ENCODE measurements at places on chromosomes 16 and 17.
A peak's percentile ranks its signal among the peaks of the same experiment; 100 is the strongest.

DNA sequence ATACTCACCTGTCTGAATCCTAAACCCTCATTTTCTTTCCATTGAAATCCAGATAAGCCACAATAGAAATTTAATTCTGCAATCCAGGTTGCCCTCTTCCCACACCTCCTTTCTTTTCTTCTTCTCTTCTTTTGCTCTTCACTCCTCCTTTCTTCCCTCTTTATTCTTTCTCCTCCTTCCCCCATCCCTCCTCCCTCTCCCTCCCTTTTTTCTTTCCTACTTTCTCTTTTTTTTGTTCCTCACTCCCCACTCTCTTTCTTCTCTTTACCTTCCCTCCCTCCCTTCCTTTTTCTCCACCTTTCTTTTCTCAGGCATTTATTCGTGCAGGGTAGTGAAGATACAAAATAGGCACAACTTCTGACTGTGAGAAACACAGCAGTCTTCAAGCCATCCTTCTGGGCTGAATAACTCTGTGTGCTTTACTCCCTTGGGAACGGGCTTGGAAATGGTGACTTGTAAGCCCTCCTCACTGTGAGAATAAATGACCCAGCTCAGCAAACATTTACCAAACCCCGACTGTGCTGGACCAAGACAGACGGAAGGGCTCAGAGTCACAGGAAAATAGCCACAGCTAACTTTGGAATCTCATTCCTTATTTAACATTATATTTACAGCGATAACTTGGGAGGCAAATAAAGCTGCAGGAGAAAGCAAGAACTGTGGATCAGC, 140.8 kb downstream of the HAPSTR1 start:
- DNase-seq = no peak

- no peak for DNase-seq
Measured at GRCh38 chr17:68169840-68170239, 78.0 kb upstream of the AMZ2 start.

GRCh38 chr17:79813297-79814126, 16.6 kb upstream of the CBX8 start:
- no peak for DNase-seq

- peak; percentile 81 for DNase-seq
Measured at GRCh38 chr16:53085369-53085843, 30.6 kb downstream of the CHD9 start.

DNA sequence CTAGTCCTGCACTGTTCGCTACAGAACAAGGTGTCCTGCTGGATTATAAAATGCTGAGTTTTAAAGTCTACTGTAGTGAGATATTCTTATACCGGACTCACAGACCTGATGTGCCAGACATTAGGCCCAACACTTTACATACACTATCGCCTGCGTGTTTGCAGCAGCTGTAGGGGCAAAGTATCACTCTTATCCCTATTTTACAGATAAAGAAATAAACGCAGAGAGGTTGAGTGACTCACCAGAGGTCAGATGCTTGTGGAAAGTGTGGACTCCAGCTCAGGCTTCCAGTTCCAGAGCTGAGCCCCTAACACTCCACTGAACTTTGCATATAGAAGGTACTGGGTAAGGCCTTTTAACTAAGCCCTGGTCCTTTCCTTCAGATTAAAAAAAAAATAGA, 47.4 kb downstream of the PLXDC1 start:
- DNase-seq = no peak

DNA sequence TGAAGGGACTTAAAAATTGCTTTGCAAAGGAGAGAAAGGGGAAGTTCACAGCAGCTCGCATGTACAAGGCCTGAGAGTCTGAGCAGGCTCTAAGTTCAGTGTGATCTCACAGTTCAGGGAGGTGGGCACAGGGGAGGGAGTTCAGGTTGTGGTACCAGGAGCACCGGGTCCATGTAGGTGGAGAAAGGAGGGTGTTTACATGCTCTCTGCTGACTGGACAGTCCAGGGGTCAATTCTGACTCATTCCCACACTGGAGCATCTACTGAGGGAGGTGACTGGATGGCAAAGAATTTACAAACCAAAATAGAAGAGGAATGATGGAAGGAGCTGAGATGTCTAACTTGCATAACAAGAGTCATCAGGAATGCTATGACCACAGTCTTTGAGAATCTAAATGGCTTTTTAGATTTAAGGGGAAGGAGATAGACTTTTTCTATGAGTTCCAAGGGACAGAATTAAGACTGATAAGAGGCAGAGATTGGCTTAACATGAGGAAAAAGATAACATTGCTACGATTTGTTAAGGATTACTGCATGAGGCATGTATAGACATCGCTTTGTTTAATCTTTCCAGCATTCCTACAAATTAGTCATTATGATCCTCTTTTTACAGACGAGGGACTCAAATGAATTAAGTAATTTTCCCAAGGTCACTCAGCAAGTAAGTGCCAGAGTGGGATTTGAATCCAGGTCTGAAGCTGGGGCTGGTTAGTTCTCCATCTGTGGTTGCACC, 29.9 kb downstream of the MIS12 start:
- DNase-seq = peak; percentile 71

DNA sequence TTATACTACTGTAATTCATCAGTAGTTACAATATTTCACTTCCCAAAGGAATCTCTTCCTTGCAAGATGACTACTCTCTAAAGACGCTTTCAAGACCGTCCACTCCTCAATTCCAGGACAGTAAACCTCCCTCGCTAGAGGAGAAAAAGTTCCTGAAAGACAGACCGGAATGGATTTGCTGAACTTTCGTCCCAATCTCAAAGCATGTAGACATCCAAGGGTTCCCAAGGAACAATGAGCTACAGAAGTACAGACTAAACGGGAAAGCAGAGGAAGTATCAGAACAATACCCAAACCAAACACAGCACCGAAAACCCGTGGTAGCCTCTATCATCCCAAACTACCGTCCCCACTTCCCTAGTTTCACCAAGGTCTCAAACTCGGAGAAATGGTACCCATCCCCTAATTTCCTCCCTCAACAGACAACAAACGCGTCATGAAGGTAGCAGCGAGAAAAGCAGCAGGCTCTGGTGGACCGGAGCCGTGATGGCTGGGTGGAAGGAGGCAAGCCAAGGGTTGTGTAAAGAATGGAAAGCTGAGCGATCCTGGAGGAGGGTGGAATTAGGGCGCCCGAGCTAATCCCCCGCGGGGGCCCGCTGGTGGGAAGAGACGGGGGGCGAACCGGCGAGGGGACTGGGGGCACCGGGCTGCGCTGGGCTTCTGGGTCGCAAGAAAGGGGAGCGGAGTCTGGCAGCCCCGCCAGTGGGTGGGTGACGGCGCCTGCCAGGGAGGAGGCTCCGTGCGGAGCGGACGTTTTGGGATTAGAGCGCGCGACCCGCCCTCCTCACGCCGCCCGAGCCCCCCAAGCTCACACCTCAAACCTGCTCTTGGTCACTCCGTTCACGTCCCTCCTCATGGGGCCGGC, 647 bp downstream of the FBXL20 start:
- peak; percentile 16 for DNase-seq

DNA sequence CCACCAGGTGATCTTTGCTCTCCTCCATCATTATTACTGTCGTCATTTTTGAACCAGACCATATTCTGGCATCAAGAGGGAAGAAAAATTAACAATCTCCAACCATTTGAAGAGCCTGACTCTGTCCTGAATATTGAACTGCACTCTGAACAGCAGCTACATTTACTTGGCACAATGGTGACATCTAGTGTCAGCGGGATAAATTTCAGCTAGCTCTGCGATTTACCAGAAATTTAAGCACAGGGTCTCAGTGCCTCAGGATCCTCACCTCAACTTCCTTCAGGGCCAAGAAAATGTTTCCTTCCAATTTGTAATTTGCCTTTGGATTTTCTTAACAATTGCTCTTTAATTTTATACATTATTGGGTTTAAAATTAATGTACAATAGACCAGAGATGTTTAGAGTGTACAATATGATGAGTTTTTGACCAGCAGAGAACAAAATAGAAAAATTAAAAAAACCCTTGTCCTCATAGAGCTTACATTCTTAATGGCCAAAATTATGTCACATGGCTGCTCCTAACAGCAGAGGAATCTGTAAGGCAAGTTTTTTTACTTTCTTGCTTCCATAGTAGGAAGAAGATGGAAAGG, 10.7 kb upstream of the ZNF19 start:
- DNase-seq = peak; percentile 56

GRCh38 chr16:3980253-3981111, 100.0 kb upstream of the CREBBP start:
- peak; percentile 14 for DNase-seq

DNA sequence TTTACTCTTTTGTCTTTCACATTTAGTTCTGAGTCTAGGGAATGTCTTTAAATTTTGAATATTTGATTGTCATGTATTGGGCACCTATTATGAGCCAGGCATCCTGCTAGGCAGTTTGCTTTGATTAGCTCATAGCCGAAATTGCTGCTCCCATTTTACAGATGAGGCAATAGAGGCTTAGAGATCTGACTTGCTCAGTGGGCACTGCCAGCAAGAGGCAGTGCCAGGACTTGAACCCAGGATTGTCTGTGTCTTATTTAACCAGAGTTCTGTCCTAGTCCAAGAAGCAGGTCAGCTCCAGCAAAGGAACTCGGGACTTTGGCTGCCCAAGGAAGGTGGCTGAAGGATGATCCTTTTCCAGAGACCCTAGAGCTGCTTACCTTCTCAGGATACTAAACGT, 24.5 kb downstream of the BEAN1 start:
- no peak for DNase-seq

GRCh38 chr16:23119570-23119969, 29.7 kb downstream of the USP31 start:
- DNase-seq = peak; percentile 27

DNA sequence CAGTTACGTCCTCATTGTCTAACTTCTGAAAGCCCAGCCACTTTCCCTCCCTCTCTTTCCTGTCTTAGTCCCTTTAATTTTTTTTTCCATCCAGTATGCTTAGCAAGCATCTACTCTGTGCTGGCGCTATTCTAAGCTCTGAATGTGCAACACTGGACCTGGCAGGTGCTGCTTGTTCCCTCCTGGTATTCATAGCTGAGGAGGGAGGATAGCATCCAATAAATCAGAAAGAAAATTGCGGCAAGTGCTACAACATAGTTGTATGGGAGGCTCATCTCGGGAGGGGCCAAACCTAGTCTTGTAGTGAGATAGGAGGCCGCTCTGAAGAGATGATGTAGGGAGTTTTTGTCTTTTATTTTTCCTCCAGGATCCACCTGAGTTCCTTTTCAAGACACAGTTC, 457.3 kb upstream of the HSBP1 start:
- no peak for DNase-seq

DNA sequence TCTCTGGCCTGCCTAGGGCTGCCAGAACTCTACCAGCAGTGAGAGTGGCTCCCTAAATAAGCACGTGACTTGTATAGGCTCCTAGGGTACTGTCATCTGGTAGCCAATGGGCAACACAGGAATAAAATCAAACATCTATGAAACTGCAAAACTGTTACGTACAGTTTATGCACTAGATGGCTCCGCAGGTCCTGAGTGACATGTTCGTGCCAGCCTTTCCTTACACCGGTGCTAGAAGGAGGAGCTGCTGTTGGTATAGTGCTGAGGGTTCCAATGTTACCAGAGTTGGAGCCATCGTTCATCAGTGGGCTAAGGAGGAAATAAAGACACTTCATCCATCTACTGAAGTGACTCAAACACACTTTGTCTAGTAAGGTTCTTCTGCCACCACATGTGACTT, 63.2 kb upstream of the TRAP1 start:
- peak; percentile 11 for DNase-seq

- no peak for DNase-seq
Measured at GRCh38 chr17:2395258-2396181, 5.3 kb downstream of the MNT start.
